ENCODE measurements at places on chromosomes 1 and 21.

- DNase-seq = no peak
These were observed 54.8 kb downstream of the ATF6 start for GRCh38 chr1:161820914-161821313.

- no peak for DNase-seq
These were observed 44.0 kb downstream of the HTR6 start for GRCh38 chr1:19708567-19709110.

DNA sequence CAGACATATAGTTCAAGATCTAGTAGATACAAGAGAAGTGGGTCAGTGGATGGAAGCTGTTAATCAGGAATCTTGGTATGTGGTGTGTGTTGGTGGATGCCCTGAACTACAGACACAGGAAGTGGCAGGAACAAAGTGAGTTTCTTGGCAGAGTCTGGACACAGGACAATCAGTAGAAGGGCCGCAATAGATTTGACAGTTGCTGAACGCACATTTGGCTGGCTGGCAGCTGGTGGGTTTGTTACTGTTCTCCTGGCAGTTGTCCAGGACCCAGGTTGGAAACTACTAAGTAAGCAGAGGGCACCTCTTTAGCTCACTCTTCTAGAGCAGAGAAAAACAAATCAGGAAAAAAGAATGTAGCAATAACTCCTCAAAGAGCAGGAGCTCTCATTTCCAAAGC is 13.2 kb downstream of the KRTAP26-1 start:
- DNase-seq = no peak

GRCh38 chr1:228841632-228842031 is 106.4 kb downstream of the RHOU start:
- DNase-seq = no peak

DNA sequence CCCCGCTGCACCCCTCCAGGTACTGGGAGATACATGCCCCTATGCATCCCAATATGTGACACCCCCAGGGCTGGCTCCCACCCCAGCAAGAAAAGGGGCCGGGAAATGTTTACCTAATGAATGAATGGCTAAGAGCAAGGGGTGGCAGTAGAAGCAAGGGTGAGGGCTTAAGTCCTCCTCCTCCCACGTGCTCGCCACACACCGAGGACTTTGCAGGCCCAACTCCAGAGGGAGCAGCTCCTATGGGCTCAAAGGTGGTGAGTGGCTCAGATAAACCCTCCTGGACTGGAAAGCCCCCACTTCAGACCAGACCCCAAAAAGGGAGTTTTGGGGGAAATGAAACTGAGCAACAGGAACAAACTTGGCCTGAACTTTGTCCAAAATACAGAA is 11.4 kb downstream of the SLC45A3 start:
- peak; percentile 79 for DNase-seq

DNA sequence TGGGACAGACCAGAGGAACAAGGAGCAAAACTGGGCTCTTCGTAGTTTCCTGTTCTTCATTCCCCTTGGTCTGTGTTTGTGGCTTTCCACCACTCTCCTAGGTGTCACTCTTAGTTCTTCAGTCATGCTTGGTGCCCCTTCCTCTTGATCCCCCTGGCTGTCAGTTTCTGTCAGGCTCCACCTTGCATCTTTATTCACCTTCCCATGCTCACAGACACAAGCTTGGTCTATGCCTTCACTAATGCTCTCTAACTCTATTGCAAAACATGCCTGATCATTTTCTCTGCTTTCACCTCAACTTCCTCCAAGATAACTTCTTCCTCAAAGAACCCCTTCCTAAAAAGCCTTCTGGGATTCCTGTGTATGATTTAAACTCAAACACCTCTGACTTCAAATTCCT is 122.9 kb downstream of the GLUL start:
- no peak for DNase-seq

Data from GM13977 (cell line).